ENCODE measurements at places on chromosomes 2 and 18. TPM values are rescaled to one million over a fixed set of nuclear protein-coding genes. Genes with fewer than 3 reads are reported as not detected.

POTEC gene
- not detected for total RNA-seq

FZD7 gene
- 10.2 TPM for total RNA-seq

AMER3 gene
- not detected for total RNA-seq

LINC00305 gene
- total RNA-seq: 5.1 TPM

MAL gene
- total RNA-seq: not detected

DNA sequence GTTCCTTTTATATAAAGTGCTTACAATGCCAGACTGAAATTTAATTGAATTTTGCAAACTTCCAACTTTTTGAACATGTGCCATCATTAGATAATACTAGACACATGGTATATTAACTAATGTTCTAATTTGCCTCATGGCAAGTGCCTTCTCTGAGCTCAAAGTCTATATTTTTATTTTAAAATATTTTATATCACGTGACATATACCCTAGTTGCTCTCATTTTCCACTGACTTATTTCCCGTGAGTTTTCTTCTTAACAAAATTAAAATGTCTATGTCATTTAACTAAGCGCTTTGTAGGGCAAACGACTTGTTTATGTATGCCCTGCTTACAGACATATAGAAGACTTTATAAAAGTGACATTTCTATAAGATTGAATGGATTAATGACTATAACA, 509.6 kb upstream of the SYT4 start:
- no peak for DNase-seq

GRCh38 chr2:59887366-59887765, 666.1 kb downstream of the BCL11A start:
- no peak for DNase-seq

DNA sequence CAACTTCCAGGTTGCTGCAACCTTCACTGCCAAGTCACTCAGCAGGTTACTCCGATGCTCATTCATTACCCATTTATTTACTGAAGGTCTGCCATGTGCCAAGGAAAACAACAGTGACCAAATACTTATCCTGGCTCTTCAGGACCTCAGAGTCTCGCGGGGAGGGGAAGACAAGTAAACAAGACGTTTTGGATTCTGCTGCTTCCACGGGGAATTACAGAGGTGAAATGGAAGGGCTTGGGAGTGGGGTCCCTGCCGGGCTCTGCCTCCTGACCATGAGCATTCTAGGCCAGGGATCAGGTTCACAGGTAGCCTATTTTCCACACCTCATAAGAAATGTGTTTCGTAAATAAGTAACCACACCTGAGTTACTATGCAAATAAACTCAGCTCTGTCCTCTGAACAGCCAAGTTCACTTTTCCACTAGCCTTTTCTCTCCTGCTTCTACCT, 68.1 kb downstream of the CLHC1 start:
- DNase-seq: no peak

- DNase-seq: no peak
Observed at GRCh38 chr2:95700519-95700918, 108.7 kb downstream of the TRIM43 start.

DNA sequence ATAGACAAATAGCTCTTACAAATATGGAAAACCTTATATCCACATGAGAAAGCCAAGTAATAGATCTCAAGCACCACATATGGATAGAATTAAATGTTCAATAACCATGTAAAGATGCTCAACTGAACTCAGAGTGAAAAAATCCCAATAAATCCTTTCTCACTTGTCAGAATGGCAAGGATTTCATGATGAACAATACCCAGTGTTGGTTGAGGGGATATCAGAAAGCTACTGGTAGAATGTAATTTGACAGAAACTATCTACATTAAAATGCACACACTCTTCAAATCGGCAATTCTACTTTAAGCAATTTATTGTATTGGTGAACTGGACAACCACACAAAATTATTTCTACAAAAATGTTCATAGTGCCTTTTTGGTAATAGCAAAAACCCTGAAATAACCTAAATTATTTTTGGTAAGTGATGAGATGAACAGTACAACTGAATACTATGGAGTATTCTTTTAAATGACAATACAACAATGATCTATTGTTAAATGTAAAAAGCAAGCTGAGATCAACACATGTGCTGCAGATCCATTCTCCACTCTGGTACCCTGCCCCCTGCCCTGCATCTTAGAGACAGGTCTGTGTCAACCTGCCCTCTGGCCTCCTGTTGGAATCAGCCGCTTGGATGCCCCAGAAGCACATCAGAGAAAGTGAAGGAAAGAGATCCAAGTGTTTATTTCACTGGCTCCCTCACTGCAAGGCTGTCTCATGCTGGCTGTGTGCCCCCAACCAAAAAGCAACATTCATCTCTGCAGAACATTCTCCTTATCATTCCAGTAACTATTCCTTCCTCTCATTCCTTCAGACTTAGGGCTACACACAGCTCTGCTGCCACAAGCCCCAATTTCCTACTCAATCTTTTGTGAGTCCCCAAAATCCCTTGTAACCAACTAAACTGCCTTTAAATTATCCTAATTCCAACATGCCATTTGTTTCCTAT, 442.5 kb downstream of the LRATD1 start:
- DNase-seq: no peak

- no peak for DNase-seq
Observed at GRCh38 chr18:70322928-70323327, 34.1 kb downstream of the SOCS6 start.

GRCh38 chr18:49733321-49733720, 80.0 kb downstream of the ACAA2 start:
- DNase-seq: no peak

DNA sequence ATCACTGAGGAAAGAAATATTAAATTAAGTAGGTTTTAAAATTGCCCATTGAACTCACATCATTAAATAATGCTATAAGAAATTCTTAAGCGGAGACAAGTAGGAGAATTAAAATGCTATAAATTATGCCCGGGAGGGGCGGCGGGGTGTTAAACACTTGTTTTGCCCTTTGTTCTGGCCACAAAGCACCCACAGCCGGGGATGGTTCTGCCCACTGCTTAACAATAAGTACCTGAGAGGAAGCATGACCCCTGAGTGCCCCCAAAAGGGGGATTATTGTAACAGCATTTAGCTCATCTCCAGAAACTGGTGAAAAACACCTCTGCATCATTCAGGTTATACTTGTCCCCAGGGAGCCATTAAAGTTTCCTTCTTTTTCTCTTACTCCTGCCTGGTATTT, 332.7 kb upstream of the POU3F3 start:
- DNase-seq: peak; percentile 58

DNA sequence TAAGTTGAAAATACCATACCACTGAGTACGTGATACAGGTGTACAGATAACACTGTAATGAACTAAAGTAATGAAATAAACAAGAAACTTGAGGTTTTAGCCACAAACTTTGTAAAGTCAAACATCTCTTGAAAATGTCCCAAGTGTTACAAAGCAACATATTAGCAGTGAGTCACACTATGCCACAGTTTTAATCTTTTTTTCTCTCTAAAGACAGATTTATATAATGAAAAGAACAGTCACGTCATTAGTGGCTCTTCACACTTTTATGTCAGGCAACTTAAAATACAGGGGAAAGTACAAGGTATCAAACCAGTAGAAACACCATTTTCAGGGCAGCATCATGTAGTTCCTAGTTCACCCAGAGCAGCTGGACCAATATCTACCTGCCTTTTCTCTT, 42.1 kb downstream of the RAPH1 start:
- DNase-seq: no peak

- DNase-seq: no peak
Observed at GRCh38 chr2:144489315-144489916, 30.5 kb downstream of the ZEB2 start.

DNA sequence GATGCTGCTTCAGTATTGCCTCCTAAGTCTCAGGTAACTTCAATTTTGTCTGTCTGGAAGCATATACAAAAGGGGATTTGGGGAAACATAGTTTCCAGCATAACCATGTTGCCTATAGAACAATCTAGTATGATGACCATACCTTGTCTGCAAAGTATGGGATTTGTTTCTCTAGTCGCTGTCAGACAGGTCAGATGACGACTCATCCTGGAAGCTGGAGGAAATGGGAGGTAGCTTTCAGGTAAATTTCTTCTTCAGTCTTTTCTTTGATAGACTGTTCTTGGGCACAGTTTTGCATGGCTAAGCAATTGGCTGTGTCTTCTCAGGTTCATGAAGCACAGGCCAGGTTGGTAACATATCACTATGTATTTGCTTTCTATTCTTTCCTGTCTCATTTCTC, 2.8 kb upstream of the OSBPL6 start:
- DNase-seq: no peak

GRCh38 chr18:24019641-24020331, 5.2 kb downstream of the TTC39C start:
- DNase-seq: no peak

GRCh38 chr2:18976168-18976961, 382.1 kb downstream of the OSR1 start:
- DNase-seq: peak; percentile 70

GRCh38 chr2:65213035-65213434, 14.6 kb upstream of the ACTR2 start:
- no peak for DNase-seq

GRCh38 chr2:47354848-47355204, 48.1 kb upstream of the MSH2 start:
- no peak for DNase-seq

Data from Karpas-422 (cell line).